NCI-H460 (cell line): ENCODE measurements at places on chromosomes 2 and 18.
A peak's percentile ranks its signal among the peaks of the same experiment; 100 is the strongest.

GRCh38 chr2:201362396-201362795 is 5.3 kb upstream of the FLACC1 start:
- DNase-seq = no peak

- no peak for DNase-seq
These were observed 285.3 kb downstream of the RAD51AP2 start for GRCh38 chr2:17232776-17233556.

- DNase-seq = no peak
These were observed 173.7 kb downstream of the DOK6 start for GRCh38 chr18:69574401-69574800.

- DNase-seq = no peak
These were observed 238.2 kb downstream of the OSR1 start for GRCh38 chr2:19120181-19120580.

- DNase-seq = no peak
These were observed 22.3 kb upstream of the ORC2 start for GRCh38 chr2:200985799-200986198.

DNA sequence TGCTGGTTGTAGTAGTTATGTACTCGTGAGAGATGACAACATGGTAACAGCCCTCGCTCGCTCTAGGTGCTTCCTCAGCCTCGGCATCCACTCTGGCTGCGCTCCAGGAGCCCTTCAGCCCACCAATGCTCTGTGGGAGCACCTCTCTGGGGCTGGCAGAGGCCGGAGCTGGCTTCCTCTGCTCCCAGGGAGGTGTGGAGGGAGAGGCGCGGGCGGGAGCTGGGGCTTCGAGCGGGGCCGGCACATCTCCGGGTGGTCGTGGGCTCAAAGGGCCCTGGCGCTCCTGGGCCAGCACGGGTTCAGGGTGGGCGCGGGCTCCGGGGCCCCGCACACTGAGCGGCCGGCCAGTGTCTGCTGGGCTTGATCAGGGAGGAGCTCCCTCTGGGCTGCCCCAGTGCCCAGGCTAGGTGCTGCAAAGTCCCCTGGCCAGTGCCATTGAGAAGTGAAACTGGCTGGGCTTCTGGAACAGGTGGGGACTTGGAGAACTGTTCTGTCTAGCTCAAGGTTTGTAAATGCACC is 1012.1 kb downstream of the CNTNAP5 start:
- DNase-seq = no peak

DNA sequence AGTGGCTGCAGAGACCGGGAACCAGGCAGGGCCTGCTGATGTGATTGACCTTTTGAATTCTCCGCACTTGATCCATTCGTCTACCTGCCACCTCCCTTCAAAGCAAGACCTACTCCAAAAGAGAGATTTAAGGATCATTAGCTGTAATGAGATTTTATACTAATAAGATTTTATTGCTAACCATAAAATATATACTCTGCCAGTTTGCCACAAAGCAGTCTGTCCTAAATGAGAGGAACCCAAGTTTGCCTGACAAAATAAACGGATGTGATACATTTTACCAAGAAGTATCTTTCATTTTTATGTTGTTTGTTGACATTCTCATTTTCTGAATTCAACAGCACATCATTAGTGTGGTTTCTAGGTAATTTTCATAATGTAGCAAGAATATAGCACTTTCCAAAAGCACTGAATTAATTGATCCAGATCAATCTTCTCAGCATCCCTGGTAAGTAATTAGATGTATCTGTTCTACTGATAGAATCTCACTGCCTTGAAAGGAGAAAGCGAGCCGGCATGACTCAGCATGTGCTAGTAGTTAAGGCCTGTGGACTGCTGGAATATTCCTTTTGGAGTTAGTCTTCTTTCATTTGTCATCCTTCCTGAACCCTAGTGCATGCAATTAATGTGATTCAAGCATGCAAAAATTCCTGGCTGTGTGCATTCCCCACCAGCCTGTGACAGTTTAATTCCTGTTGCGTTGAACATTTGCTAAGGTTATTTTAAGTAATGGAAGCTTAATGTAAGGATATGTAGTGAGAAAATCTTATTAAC is 128.5 kb downstream of the ARL6IP6 start:
- no peak for DNase-seq

- DNase-seq = no peak
These were observed 950.6 kb upstream of the LRATD1 start for GRCh38 chr2:13681936-13682335.

GRCh38 chr2:239944694-239945551 is 80.2 kb downstream of the NDUFA10 start:
- no peak for DNase-seq

DNA sequence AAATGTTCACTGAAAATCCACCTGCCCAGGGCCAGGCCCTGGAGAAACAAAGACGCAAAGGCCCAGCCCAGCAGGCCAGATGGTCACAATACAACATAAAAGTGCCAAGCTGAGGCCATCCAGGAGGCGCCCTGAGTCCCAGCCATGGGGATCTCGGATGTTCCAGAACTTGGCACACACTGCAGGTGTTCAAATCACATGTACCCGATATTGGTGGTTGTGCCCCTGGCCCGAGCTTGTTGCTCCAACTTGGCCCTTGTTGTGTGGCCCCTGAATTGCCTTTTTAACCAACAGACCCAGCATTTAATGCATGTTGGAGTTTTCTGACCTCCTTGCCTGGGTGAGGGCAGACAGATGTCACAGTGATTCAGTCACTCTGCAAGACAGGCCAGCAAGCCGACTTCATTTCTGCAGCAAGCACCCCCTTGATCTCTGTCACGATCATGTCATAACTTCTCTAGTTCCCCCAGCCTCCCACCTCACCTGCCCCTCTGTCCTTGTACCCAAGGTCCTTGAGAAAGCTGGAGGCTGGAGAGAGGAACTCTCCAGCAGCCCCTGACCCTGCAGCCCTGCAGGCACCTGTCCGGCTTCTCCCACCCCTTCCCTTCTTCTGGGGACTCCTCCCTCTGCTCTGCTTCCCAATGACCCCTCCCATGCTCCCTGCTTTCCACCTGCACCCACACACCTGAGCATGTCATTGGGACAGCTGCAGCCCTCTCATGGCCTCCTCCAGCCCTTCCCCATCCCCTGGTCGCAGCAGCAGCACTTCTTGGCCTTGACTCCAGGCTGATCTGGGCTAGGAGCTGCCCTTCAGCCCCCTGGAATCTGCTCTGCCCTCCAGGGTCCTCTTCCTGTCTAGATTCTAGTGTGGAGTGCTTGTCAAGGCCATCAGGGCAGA is 9.1 kb downstream of the NGEF start:
- no peak for DNase-seq

DNA sequence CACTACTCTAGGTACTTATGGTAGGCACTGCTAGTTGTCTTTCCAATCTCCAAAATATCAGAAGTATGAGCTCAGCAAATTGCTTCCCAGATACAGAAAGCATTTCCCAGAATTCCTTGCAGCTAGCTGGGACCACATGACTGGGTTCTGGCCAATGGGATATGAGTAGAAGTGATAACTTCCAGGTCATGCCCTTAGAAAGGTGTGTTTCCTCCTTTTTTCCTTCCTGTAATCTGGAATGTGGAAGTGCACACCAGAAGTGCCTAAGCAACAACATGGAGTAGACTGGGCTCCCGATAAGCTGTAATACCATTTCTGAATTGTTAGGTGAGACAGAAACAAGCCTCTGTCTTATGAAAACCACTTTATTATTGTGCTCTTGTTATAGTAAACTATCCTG is 279.8 kb downstream of the ZNF385B start:
- DNase-seq = no peak

- peak; percentile 6 for DNase-seq
These were observed 637.8 kb upstream of the PKDCC start for GRCh38 chr2:41410011-41410410.

DNA sequence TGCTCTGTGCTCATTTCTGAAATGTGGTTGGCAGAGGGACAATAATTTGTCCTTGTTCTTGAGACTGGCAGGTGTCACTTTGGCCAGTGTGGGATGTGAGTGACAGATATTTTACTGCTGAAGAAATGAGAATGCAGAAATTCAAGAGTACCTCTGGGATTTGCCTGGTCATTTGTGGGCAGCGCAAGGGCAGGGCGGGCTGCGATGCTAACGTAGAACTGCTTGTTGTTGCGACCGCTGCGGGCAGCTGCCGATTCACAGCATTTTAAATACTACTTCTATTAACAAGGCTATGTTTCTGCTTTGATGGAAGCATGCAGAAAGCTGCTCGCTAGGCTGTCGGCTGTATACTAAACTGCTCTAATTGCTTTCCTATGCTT is 268.6 kb downstream of the FIGN start:
- no peak for DNase-seq

DNA sequence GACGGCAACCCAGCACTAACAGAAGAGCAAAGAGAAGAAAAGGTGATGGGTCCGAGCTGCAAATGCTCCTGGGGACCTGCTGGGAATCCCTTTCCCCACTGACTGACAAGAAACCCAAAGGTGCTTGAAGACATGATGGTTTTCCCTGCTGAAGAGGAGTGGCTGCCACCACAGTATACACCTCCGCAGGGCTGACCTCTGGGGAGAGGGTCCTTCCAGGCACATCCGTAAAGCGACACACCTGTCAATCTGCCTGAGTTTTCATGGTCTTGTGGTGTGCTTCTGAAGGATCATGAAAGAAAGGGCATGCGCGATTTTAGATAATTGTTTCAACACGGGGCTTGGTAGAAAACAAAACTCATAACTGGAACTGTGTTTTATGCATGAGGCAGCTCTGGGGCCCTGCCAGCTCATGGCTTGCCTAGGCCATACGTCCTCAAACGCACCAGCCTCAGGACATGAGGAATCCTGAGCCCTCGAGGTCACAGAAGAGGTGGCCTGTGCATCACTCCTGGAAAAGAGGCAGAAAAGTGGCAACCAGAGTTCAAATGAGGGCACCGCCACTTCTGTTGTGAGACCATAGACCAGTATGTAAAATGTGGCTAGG is 51.8 kb downstream of the SERTAD2 start:
- DNase-seq = no peak

DNA sequence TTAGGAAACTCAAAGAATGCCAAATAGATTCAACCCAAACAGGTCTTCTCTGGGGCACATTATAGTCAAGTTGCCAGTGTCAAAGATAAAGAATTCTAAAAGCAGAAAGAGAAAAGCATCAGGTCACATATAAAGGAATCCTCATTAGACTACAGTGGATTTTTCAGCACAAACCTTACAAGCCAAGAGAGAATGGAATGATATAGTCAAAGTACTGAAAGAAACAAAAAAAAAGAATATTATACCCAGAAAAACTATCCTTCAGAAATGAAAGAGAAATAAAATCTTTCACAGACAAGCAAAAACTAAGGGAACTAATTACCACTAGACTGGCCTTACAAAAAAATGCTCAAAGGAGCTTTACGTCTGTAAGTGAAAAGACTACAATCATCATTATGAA is 65.5 kb downstream of the TBR1 start:
- DNase-seq = no peak

DNA sequence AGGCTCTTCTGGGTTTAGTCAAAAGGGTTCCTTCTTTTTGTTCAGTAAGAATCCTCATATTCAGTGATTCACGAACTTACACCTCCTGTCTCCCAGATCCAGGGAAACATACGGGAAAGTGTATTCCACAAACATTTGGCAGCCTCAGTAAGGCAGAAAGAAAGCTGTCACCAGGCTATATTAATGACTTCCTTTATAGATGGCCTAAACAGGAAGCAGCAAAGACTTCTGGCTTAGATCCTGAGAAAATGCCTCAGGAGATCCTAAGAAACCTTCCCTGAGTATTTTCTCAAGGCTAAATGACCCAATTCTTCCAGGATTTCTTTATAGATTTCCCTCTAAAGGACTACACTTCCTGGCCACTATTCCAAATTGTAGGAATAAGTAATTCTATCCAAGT is 1995.5 kb upstream of the CELF4 start:
- DNase-seq = no peak

DNA sequence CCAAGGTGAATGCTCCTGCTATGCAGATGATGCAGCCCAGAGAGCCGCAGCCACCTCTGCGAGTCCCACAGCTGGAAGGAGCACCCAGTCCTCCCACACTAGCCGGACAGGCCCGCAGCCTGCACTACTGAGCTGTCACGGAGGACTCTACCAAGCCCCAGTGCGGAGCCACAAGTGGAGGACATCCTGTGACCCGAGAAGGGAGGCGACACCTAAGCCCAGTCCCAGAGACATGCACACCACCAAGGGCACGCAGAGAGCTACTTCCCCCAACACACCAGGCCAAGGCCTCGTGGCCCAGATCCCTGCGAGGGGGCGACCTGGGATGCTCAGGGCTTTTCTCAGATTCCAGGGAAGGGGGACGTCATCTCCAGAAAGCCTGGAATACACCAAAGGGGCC is 12.9 kb downstream of the HS1BP3 start:
- no peak for DNase-seq

GRCh38 chr2:64177315-64177714 is 33.1 kb upstream of the PELI1 start:
- DNase-seq = no peak

GRCh38 chr2:33909945-33910695 is 311.0 kb upstream of the FAM98A start:
- peak; percentile 4 for DNase-seq

DNA sequence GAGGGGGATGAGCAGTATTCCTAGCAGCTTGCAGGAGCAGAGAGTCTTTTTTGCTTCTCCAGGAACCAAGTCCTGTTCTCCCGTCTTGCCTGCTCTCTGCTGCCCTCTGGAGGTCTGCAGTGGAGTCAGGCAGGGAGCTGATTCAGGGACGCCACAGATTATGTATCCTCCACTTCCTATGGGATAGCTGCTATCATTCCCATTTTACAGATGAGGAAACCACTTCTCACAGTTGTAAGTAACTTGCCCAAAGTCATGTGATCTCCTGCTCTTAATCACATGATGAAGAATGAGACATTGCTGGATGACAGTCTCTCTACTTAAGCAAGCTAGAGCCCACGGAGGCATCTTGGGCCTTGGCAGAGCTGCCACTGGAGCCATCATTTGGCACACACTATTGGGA is 8.3 kb downstream of the SLC4A5 start:
- peak; percentile 71 for DNase-seq

DNA sequence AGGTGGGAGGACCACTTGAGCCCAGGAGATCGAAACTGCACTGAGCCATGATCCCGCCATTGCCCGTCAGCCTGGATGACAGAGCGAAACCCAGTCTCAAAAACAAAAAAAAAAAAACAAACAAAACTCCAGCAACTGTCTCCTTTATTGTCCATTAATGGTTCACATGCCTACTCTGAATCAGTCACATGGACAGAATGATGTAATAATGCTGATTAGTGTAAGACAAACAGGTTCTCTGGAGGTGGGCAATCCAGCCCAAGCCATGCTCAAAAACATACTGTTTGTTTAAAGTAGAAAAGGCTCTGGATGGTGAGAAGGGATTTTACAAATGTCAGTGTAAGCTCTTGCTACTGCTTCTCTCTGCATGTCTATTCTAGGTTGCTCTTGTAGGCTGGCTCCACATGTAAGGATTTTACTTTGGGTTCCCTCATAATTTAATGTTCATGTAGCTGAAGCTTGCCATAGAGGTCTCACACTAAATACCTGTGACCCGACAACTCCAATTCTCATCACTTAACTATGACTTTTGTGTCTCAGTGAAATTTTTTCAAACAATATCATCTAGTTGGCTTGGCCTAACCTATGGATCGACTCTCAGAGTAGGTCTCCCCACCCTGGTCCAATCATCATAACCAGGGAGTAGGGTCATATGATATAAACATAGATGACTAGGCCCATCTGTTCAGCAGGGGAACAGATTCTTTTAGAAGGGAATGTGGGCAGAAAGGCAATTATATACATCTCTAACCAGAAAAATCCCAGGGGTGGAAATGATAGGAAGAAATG is 83.9 kb upstream of the SLC39A10 start:
- no peak for DNase-seq

- DNase-seq = no peak
These were observed 38.1 kb upstream of the NTSR2 start for GRCh38 chr2:11708106-11708505.

- DNase-seq = no peak
These were observed 130.5 kb downstream of the ZNF516 start for GRCh38 chr18:76364282-76365259.

- DNase-seq = no peak
These were observed 93.5 kb downstream of the VWA3B start for GRCh38 chr2:98180456-98180855.
